Regular cardiac myocyte (primary cell): ENCODE measurements at places on chromosomes 6 and 20. TPM values are rescaled to one million over a fixed set of nuclear protein-coding genes. Genes with fewer than 3 reads are reported as not detected.

Gene PLEKHG1
- 0.56 and 1.5 TPM in 2 replicates for total RNA-seq

Gene BPI
- total RNA-seq, result 0.28 TPM in 1 of 2 replicates, not detected in the other

Gene UFL1
- total RNA-seq, result 34.3 and 38.1 TPM in 2 replicates

Gene VSX1
- total RNA-seq, result not detected in 2 replicates

Gene CALHM5
- 11.7 and 17.2 TPM in 2 replicates for total RNA-seq

Gene MROH8
- 0.38 and 0.56 TPM in 2 replicates for total RNA-seq
